ENCODE measurements at places on chromosomes 5 and 9. TPM values are rescaled to one million over a fixed set of nuclear protein-coding genes. Genes with fewer than 3 reads are reported as not detected.
A peak's percentile ranks its signal among the peaks of the same experiment; 100 is the strongest.

DNA sequence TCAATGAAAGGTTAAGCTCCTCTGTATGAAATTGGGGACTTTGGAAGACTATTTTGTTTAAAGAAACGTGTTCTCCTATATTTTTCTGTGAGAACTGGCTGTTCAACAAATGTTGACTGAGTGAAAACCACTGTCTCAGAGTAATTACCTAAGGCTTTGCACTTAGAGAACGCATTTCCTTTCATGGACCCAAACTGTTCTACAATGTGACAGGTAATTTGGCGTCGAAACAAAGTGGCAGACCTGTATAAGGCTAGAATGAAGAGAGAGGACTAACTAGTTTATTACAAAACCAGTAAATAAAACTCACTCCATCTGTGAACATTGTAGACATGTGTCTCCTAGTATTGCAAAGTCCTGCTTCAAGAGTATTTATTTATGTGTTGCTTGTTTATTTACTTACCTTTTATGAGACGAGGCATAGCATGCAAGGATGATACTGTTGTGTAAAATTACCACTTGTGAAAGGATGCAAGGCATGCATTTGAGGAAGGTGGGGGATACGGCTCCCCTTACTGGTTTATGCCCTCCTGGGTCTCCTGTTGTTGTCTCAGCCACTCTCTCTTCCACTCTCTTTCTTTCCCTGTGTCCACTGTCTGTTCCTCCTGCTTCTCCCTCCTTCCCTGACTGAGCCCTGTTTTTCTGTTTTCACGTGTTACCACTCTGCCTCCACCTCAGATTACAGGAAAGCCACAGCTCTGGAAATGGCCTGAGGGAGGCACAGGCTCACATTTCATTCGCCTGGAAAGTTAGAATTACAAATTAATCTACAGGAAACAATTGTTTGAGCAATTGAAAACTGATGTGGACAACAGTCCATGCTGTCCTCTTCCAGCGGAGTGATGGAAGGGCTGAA lies 444.0 kb upstream of the ZNF608 start:
- no peaks in the 10 kb centered on the region for H3K27me3 ChIP-seq
- peaks cover 30% of the 10 kb centered on the region for H3K4me1 ChIP-seq
- H3K4me3 ChIP-seq = peak overlapping the region; percentile 37
- no peaks in the 10 kb centered on the region for H3K36me3 ChIP-seq

The SPINK4 gene
- total RNA-seq = not detected

GRCh38 chr5:11946317-11946716 lies 42.1 kb upstream of the CTNND2 start:
- no peak overlapping the region for H3K27ac ChIP-seq
- H3K27me3 ChIP-seq = peaks cover 2% of the 10 kb centered on the region
- no peaks in the 10 kb centered on the region for H3K36me3 ChIP-seq
- DNase-seq = no peak
- H3K4me3 ChIP-seq = no peak overlapping the region

GRCh38 chr5:112390327-112390726 lies 28.8 kb downstream of the EPB41L4A start:
- no peak for DNase-seq
- peaks cover 16% of the 10 kb centered on the region for H3K4me1 ChIP-seq
- H3K4me3 ChIP-seq = peak overlapping the region; percentile 17
- H3K27ac ChIP-seq = peak overlapping the region; percentile 76

The LCN12 gene
- total RNA-seq = 8.3 TPM

DNA sequence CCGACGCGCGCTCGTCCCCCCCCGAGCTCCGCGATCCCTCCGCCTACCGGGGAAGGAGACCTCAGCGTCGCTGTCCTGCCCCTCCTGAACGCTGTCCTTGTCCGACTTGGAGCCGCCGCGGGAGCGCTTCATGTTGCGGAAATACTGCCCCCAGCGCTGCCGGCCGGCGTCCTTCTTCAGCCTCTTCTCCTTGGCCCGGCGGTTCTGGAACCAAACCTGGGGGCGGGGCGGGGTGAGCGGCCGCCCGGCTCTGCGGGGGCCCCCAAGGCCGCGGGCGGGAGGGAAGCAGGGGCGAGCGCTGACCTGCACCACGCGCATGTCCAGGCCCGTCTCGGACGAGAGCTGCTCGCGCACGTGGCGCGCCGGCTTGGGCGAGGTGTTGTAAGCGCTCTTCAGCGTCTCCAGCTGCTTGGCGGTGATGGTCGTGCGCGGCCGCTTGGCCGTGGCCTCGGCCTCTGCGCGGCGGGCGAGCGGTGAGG lies 6.3 kb downstream of the LHX3 start:
- DNase-seq = no peak
- peaks cover 3% of the 10 kb centered on the region for H3K4me1 ChIP-seq
- H3K4me3 ChIP-seq = no peak overlapping the region
- no peaks in the 10 kb centered on the region for H3K36me3 ChIP-seq
- H3K27me3 ChIP-seq = peaks cover 61% of the 10 kb centered on the region

GRCh38 chr5:146203872-146204192 lies 427 bp downstream of the RBM27 start:
- H3K27me3 ChIP-seq = no peaks in the 10 kb centered on the region
- H3K27ac ChIP-seq = no peak overlapping the region
- H3K4me3 ChIP-seq = no peak overlapping the region
- H3K36me3 ChIP-seq = no peaks in the 10 kb centered on the region
- peaks cover 2% of the 10 kb centered on the region for H3K4me1 ChIP-seq
- DNase-seq = no peak

GRCh38 chr9:71643330-71643729 lies 125.0 kb downstream of the CEMIP2 start:
- no peak for DNase-seq
- H3K27me3 ChIP-seq = no peaks in the 10 kb centered on the region
- H3K27ac ChIP-seq = no peak overlapping the region
- H3K4me1 ChIP-seq = peaks cover 5% of the 10 kb centered on the region

GRCh38 chr5:93476251-93476742 lies 104.7 kb downstream of the NR2F1-AS1 start:
- peaks cover 8% of the 10 kb centered on the region for H3K4me1 ChIP-seq
- no peak overlapping the region for H3K27ac ChIP-seq
- H3K36me3 ChIP-seq = no peaks in the 10 kb centered on the region
- no peak for DNase-seq
- H3K4me3 ChIP-seq = no peak overlapping the region

The SPATA31D4 gene
- total RNA-seq = not detected
